Activated B cell treated with CpG ODN at 0.5 μM for 24 hours (primary cell): ENCODE measurements at places on chromosomes 1 and 21.

DNA sequence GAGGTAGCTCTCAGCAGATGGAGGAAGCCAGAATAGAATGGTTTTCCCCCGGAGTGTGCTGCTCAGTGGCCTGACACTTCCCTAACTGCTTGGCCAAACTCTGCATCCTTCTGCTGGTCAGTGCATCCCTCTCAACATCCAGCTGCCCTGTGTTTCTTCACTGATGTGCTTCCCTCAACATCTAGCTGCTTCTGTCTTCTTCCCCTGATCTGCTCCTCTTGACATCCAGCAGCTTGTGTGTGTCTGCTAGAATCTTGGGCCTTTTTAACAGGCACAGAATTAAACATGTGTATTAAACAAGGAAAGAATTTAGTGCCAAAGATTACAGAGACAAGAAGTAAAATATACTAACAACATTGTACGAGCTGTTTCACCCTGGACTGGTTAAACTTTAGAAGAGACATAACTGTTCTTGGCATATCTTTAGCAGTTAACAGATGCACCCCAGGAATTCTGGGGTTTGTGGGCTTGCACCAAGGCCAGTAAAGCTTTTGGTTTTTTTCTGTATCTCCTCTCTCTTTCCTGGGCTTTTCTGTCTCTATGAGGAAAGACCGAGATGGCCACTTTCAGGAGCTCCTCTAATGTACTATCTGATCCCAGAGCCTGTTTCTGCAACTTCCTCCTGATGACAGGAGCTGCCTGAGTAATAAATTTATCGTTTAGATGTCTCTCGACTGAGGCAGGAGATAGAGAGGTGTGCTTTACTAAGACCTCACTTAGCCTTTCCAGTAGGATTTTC lies 34.8 kb upstream of the HSD3B1 start:
- no peaks in the 10 kb centered on the region for H3K4me1 ChIP-seq
- H3K36me3 ChIP-seq, result no peaks in the 10 kb centered on the region
- no peak overlapping the region for H3K4me3 ChIP-seq
- no peak for DNase-seq
- no peak overlapping the region for H3K27ac ChIP-seq

DNA sequence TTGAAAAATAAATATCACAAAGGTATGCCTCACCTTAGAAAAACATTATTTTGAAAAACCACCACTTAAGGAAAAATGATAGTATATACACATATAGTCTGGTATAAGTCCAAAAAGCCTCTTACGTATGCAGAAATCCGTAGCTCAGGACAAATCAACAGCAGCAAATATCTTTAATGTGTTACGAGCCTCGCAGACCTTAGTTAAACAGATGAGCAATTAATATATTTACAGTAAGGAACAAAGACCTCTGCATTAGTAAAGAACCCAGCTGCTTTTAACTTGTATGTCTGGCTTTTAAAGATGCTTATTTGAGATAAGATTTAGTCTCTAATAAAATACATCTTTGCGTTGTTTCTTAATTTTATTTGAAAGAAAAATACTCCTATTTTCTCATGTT lies 79.9 kb upstream of the CHRM3 start:
- H3K36me3 ChIP-seq, result no peaks in the 10 kb centered on the region
- no peak overlapping the region for H3K27ac ChIP-seq
- DNase-seq, result no peak
- no peaks in the 10 kb centered on the region for H3K27me3 ChIP-seq

GRCh38 chr1:229940684-229941083 lies 126.4 kb upstream of the GALNT2 start:
- no peak overlapping the region for H3K4me3 ChIP-seq
- H3K4me1 ChIP-seq, result no peaks in the 10 kb centered on the region
- peaks cover 4% of the 10 kb centered on the region for H3K27me3 ChIP-seq

- DNase-seq, result no peak
- no peak overlapping the region for H3K27ac ChIP-seq
- no peak overlapping the region for H3K4me3 ChIP-seq
- H3K4me1 ChIP-seq, result peaks cover 4% of the 10 kb centered on the region
- no peaks in the 10 kb centered on the region for H3K36me3 ChIP-seq
Measured at GRCh38 chr1:23664837-23665795, 26.5 kb upstream of the RPL11 start.

DNA sequence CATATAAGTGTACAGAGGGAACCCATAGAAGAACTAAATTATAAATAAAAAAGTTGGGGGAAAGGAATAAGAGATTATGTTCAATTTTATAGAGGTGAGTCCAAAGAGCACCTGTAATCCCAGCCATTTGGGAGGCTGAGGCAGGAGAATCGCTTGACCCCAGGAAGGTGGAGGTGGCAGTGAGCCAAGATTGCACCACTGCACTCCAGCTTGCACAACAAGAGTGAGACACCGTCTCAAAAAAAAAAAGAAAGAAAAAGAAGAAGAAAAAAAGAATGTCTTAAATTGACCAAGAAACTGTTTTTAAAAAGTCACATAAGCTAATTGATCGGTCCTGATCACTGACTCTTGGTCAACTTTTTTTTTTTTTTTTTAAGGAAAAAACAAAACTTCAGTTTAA lies 19.1 kb upstream of the ATF3 start:
- H3K4me3 ChIP-seq, result no peak overlapping the region
- no peaks in the 10 kb centered on the region for H3K36me3 ChIP-seq

DNA sequence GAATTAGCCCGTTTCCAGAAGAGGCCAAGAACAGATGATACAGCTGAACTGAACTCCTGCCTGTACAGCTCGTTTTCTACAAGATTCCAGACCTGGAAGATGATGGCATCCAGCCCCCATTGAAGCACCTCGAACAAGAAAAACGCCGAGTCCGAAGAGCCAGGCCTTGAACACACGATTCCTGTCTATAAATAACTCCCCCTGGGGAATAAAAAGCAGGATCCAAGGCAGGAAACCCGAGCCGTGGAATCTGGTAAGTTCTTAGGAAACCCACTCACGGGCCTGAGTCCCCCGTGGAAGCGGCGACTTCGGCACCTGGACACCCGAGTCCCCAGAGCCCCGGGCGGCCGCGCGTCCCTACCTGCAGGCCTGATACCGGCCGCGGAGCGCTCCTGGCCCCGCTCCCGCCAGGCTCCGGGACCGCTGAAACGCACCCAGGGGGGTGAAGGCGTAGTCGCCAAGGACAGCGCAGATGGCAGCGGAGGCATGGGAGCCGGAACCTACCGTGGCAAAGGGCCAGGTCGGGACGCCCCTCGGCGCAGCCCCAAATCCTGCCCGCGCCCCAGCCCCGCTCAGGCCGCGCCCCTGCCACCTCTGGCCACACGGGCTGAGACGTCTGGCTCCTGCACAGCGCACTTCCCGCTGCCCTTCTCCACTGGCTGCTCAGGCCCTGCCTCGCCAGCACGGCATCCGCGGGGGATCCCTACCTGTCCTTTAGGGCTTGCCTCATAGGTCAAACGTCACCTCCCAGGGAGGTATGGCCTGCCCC lies 14.0 kb upstream of the HLCS start:
- H3K27ac ChIP-seq, result peak overlapping the region; percentile 30
- DNase-seq, result no peak
- H3K4me3 ChIP-seq, result peak overlapping the region; percentile 81
- H3K36me3 ChIP-seq, result no peaks in the 10 kb centered on the region
- peaks cover 4% of the 10 kb centered on the region for H3K27me3 ChIP-seq

DNA sequence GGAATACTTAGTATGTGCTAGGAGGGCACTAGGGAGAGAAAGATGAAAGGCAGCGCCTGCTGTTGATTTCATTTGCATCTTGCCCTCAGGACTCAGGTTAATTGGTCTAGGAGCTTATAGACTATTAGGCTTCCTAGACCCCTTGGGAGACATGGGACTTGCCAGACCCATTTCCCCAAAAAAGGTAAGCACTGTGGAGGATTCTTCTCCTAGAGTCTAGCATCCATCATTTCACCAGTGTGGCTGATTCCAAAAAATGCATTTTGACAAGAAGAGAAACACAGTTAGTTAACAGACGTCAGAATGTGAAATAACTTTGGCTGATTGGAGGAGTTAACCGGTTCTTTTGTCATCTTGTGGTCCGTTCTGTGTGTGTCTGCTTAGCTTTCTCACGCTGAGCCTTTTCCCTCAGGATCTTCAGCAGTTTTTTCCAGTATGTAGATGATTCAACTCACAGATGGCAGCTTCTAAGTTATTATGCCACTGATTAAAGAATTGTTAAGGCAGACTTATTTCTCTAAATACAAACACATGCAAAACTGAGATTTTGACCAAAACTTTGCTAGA lies 108.8 kb downstream of the KIF26B start:
- no peak overlapping the region for H3K4me3 ChIP-seq
- DNase-seq, result no peak
- peaks cover 3% of the 10 kb centered on the region for H3K4me1 ChIP-seq
- H3K36me3 ChIP-seq, result no peaks in the 10 kb centered on the region
- H3K27ac ChIP-seq, result no peak overlapping the region
- H3K27me3 ChIP-seq, result peaks cover 4% of the 10 kb centered on the region

- H3K36me3 ChIP-seq, result peaks cover 50% of the 10 kb centered on the region
- H3K27me3 ChIP-seq, result no peaks in the 10 kb centered on the region
- no peaks in the 10 kb centered on the region for H3K4me1 ChIP-seq
- H3K4me3 ChIP-seq, result no peak overlapping the region
- H3K27ac ChIP-seq, result no peak overlapping the region
Measured at GRCh38 chr1:100989306-100990077, 36.1 kb downstream of the DPH5 start.

- DNase-seq, result no peak
- H3K4me1 ChIP-seq, result peaks cover 16% of the 10 kb centered on the region
- H3K27ac ChIP-seq, result no peak overlapping the region
- H3K27me3 ChIP-seq, result peaks cover 27% of the 10 kb centered on the region
Measured at GRCh38 chr1:157996433-157996832, 3.0 kb downstream of the KIRREL1 start.

DNA sequence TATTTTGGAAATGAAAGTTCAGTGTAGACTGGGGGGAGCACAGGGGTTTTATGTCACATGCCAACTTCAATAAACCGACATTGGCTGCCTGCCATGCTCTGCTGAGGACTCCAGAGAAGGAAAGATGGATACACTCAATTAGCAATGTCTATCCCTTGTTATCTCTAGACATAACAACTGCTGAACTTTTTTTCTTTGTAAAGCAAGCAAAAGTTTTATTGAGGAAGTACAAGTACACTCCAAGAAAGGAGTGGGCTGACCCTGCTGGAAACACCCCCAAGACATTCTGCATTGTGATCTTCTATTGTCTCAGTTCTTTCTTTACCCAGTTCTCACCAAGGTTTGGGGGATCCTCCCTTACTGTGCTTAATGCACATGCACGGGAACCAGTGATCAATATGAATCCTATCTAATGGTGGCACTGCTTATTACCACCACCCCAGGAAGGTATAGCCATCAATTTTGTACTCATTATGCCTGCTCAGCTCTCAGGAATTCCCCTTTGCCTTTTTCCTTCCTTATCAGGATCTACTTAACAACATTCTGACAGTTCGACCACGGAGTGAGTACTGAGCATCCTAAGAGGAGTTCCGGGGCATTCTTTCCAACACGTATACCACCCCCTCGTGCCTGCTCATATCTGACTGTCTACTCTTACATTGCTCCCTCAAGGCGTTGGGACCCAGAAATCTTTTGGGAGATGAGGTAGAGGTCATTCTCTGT lies 28.7 kb downstream of the SYNJ1 start:
- peaks cover 16% of the 10 kb centered on the region for H3K36me3 ChIP-seq
- H3K27ac ChIP-seq, result no peak overlapping the region
- no peaks in the 10 kb centered on the region for H3K4me1 ChIP-seq
- no peak for DNase-seq
